ENCODE measurements at places on chromosomes 16 and 17.

DNA sequence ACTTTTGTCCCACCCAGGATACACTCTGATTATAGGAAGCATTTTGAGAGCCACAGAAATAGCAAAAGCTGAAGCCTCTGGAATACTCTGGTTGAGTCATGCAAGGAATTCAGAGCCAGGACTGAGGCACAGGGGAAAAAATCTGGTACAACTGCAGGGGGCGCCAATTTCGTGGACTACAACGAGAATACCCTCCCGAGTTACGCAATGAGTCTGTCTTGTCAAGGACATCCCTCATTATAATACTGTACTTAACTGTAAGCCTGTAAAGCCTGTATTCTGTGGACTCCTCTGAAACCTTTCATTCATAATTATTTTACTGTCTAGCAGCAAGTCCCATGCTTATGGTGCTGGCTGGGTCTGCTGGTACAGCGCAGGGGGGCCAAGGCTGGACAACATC, 7.8 kb downstream of the HOXB1 start:
- no peak for DNase-seq

DNA sequence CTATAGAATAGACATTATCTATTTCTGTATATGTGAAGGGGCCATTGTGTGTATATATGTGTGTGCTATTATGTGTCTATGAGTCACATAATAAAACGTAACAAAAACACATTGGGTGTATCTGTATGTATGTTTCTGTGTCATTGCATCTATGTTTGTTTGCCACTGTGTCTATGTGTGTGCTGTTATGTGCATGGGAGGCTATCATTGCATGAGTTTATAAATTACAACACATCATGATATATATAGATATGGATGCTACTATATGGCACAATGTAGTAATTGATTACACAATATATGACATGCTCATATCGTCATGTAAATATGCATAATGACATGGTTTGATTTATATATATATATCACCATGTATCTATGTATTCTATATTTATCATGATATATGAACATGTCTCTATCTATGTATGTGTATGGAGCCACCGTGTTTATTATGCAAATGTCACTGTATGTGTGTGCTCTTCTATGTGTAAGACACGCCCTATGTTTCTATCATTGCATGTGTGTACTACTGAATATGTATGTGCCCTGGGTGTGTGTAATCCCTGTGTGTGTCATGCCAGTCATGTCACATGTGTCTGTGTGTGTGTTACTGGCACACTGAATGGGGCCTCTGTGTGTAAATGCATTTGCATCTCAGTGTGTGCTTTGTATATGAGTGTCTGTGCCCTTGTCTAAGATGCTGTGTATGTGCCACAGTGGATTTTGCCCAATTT, 1.4 kb upstream of the TSPOAP1 start:
- no peak for DNase-seq

DNA sequence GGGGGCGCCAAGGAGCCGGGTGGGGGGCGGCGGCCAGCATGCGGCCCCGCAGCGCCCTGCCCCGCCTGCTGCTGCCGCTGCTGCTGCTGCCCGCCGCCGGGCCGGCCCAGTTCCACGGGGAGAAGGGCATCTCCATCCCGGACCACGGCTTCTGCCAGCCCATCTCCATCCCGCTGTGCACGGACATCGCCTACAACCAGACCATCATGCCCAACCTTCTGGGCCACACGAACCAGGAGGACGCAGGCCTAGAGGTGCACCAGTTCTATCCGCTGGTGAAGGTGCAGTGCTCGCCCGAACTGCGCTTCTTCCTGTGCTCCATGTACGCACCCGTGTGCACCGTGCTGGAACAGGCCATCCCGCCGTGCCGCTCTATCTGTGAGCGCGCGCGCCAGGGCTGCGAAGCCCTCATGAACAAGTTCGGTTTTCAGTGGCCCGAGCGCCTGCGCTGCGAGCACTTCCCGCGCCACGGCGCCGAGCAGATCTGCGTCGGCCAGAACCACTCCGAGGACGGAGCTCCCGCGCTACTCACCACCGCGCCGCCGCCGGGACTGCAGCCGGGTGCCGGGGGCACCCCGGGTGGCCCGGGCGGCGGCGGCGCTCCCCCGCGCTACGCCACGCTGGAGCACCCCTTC, 484 bp downstream of the FZD2 start:
- no peak for DNase-seq

DNA sequence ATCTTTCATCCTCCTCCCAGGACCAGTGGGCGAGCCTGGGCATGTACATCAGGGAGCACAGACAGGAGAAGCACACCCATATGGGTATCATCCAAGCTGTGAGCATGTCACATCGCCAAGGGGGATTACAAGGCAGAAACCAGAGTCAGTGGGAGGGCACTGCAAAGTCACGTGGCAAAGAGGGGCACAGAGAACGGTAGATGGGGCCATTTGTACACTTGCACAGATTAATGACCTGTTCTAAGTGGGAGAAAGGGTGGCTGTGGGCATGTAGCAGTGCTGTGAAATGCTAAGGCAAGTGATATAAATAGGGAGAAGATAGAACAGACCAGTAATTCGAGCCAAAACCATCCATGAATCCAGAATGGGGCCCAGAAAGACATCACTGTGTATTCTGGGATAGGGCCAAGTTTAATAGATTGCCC, 265.0 kb downstream of the CPPED1 start:
- DNase-seq = no peak

DNA sequence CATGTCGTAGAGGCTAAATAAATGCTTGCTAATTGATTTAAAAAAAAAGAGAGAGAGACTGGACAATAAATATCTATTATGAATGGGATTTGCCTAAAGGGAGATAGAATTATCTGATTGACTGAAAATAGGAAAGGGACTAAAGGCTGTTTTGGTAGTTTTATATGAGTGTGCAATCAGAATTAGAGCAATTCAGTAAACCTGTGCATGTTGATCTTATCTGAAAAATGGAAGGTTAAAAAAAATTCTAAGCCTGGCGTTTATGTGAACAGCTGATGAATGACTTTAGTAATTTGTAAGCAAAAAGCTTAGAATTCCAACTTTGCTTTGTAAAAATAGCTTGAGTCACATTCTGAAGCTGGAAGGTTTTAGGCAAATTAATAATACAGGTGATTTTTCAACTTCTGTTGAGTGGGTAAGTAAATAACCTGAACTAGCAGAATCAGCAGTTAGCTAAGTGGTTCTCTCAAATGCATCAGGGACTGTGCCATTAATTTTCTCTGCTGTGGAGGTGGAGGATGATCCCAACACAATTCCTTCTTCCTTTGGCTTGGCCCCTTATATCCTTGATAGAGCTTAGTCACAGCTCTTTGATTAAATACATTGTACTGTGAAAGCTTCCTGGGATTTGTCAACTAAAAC, 254.4 kb downstream of the PHKB start:
- no peak for DNase-seq

GRCh38 chr17:38741461-38741860, 6.7 kb downstream of the PCGF2 start:
- no peak for DNase-seq

DNA sequence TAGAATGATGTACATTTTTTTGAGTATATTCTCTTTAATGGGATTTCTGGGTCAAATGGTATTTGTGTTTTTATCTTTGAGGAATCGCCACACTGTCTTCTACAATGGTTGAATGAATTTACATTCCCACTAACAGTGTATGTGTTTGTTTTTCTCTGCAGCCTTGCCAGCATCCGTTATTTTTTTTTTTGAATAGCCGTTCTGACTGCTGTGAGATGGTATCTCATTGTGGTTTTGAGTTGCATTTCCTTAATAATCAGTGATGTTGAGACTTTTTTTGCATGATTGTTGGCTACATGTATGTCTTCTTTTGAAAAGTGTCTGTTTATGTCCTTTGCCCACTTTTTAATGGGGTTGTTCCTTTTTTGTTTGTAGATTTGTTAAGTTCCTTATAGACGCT, 172.7 kb upstream of the CDH8 start:
- no peak for DNase-seq

DNA sequence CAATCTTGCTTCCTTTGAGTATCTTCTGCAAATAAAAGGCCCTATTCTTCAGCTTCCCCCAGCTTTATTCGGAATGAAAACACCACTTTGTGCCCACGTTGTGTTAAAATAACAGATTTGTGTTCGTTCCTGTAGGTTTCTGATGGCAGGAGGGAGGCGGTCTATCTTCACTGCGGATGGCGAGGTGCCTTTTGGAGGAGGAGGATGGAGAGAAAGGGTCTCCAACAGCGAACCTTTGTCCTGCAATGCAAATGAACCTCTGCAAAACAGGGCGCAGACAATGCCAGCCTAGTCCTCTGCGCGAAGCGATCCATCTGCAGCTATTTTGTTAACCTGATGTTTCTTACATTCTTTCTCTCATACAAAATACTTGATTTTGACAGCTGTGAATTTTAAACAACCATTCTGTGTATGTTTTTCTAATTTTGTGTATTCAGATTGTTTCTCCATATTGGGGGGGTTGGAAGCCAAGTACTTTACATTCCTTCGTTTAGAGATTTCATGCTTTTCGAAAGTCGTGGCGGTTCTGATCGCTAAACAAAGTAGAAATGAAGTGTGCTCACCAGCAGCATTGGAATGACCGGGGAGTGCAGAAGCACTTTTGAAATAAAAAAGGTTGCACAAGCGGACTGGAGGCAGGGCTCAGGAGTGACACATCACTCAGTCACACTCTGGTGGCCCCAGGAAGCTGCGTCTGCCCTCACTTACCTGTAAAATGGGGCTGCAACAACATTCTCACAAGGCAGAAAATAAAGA, 279.0 kb upstream of the IRX5 start:
- DNase-seq = no peak

GRCh38 chr17:7224110-7224509, 4.4 kb downstream of the ACADVL start:
- DNase-seq = no peak

GRCh38 chr17:32794533-32795246, 82.2 kb downstream of the MYO1D start:
- DNase-seq = no peak

GRCh38 chr16:69201787-69202186, 14.8 kb downstream of the SNTB2 start:
- no peak for DNase-seq

- no peak for DNase-seq
Measured at GRCh38 chr16:79898703-79899102, 298.2 kb upstream of the MAF start.

DNA sequence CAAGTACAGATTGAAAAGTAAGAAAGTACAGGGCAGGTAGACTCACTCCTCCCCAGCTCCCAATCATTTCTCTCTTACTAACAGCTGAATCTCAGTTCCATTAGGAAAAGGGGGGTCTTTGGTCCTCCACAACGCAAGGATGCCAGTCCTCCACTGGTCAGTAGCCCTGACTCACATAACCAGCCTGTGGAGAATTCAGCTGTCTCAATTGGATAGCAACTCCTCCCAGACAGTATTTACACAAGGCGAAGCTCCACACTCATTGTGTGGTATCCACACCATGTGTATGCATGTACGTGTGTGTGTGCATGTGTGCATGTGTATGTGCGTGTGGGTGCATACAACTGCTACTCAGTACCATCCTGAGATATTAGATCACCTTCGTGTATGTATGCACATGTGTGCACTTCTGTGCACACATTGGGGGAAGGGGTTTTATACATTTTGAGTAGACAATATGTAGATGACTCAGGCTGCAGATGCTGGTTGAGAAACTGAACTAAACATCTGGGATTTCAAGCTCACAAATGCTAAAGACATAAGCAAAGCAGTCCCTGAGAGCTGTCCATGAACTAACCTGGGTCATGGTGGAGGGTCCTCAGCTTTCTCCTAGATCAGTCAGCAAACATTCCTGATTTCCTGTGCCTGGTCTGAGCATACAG, 240.1 kb downstream of the SLC39A11 start:
- no peak for DNase-seq

DNA sequence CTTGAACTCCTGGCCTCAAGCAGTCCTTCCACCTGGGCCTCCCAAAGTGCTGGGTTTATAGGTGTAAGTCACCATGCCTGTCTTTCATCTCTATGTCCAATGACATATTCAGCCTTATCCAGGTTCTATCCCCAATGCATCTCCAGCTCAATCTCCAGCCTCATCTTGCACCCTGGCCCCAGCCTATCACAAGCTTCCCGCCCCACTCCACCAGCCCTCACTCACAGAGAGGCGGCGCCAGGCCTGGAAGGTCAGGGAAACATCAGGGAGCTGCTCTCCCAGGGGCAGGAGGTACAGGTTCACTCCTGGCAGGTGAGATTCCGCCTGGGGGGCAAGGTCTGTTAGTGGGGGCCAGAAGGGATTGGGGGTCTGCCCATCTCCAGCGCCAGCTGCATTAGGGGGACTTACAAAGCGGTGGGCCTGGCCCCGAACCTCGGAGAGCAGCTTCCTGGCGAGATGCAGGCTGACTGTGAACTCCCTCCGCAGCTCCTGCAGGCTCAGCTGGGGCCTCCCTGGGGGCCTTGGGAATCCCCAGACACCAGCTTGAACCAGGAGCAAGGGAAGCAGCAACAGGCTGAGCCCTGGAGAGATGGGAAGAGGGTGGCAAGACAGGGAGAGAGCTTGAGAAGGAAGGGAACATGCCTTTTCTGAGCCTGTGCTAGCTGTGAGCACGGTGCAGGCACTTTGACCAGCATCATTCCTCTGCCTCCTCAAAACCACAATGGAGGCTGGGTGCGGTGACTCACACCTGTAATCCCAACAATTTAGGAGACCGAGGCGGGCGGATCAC, 3.0 kb downstream of the IL27 start:
- no peak for DNase-seq

GRCh38 chr17:62627219-62627903, at the start of gene MRC2:
MRC2 (plus strand) TSS chr17:62627670; CDS start chr17:62627803, 133 bp downstream.
- DNase-seq = no peak

DNA sequence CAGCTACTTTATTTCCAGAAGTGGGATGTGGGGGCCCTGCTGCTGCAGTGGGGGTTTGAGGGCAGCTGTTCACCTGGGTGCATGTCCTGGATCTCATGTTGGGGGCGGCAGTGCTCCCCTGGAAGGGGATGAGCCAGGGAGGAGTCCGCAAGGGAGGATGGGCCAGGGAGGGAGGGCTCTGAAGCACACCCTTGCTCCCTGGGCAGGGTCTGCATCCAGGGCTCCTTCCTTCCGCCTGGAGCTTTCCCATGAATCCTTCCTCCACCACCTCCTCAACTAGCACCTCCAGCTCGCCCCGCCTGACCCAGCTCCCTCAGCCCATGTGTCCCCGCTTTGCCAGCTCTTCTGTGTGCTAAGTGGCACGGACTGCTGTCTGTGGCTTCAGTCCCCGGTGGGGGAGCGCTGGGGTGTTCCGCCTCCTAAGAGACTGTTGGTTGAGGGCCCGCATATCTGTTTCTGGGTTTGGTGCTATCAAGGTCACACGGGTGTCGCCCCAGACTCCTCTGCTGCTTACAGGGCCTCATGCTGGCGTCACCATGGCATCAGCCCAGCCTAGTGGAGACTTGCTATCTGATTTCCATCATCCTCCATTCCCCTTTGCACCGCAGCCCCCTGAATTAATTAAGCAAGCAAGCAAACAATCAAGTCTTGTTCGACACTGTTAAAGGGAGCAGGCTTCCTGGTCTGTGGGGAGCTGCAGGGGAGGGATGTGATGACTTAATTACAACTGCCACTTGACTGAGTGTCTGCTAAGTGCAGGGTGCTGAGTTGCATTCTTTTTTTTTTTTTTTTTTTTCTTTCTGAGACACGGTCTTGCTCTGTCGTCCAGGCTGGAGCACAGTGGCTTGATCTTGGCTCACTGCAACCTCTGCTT, 71.8 kb downstream of the PRKCA start:
- DNase-seq = no peak

GRCh38 chr17:64968652-64969501, 49.6 kb upstream of the LRRC37A3 start:
- no peak for DNase-seq

Measured in esophagus squamous epithelium (tissue), 5 donors.